Tongue (tissue), 3 donors: ENCODE measurements at places on chromosomes 1 and 21. TPM values are rescaled to one million over a fixed set of nuclear protein-coding genes. Genes with fewer than 3 reads are reported as not detected.

- DNase-seq, result no peak
Measured at GRCh38 chr1:2528966-2529783, 888 bp downstream of the HES5 start.

DNA sequence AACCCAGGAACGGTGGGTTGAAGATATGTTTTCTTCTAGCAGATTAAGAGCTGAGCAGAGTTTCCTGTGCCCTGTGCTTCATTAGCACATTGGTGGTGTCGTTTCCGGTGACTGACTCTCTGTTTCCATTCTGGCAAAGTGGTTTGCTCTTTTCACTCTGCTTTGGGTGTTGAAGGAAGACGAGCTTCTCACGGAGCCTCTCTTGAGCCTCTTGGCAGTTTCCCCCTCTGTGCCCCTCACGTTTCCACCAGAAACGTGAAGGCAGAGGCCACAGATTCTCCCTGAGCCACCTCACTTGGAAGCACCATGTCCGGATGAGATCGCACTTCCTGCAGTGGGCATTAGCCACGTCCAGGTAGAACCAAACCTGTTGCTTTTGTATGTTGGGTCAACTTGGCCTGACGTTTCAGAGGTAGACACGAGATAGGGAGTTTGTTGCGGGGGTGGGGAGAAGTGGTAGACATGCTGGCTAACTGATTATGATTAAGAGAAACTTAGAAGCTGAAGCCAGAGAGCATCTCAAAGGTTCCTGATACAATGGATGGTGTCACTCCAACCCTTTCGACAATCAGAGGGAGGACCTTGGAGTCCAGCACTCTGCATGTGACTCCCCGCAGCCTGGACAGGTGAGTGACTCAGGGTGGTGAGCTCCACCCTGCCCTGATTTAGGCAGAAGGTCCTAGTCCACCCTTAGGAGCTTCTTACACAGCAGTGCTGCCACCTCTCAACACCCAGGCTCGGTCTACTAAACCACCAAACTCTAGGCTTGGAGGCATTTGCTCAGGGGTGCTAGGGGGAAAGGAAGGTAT, at the start of gene LAX1:
Gene LAX1, plus strand, starts transcription at position 155 of the 809 bp plus-strand sequence. Its CDS starts 383 bp downstream, at position 538.
- no peak for DNase-seq

- DNase-seq, result no peak
Measured at GRCh38 chr1:113369040-113369439, 21.3 kb upstream of the MAGI3 start.

- peak; percentile 92 for DNase-seq
Measured at GRCh38 chr1:119372503-119373086, 4.0 kb downstream of the HAO2 start.

DNA sequence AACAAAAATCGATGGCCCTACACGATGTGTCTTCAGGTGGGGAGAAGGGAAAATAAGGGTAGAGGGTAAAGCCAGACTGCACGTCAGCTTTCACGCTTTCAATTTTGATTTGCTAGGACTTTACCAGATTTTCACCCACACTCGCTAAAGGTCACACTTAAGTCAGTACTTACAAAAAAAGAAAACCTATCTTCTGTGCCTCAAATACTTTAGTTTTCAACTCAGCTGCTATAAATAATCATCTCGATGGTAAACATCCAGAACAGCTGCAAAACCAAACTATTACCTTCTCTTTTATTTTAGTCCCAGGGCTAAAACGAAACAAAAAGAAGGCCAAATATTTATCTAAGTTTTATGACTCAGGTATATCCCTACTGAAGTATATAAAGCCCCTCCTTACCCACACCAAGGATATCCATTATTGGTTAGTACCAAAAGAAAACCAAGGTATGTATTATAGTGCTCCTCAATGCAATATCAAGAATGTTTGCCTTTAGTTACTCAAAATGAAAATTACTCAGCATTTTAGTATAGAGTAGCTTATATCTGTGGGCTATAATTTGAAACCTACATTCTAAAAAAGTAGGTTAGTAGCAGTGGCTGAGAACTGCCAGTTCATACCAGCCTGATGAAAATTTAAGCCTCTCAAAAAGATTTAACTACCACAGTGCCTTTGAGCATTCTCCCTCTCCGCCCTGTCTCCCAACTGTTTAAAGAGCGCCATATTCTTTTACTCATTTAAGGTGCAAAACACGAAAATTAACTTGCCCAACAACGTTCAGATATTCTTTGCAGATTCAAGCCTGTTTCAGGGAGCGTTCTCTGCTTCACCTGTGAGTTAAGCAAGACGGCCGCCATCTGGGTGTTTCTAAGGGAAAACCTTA, 1.5 kb downstream of the CSDE1 start:
- DNase-seq, result peak; percentile 16

- peak; percentile 31 for DNase-seq
Measured at GRCh38 chr1:161071886-161072371, 2.2 kb upstream of the ARHGAP30 start.

DNA sequence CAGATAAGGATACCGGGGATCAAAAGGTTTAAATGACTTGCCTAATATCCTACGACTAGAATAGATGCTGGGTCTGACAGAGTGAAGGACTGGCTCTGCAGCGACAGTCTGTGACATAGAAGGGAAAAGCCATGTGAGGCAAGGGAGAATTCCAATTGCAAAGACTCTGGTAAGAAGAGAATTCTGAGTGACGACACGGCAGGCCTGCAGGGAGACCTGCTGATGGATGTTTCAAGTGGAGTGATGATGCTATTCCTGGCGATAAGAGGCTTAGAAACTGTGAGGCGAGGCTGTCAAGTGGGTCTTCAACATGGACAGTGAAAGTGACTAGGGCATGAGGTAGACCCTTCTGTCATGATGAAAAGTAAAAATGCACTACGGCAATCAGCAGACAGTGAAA, 176.6 kb upstream of the PBX1 start:
- peak; percentile 38 for DNase-seq

The CLDN8 gene
- total RNA-seq, result 4.0 TPM

The ZNF362 gene
- total RNA-seq, result 11.4 TPM

The ABCA4 gene
- total RNA-seq, result 2.2 TPM

DNA sequence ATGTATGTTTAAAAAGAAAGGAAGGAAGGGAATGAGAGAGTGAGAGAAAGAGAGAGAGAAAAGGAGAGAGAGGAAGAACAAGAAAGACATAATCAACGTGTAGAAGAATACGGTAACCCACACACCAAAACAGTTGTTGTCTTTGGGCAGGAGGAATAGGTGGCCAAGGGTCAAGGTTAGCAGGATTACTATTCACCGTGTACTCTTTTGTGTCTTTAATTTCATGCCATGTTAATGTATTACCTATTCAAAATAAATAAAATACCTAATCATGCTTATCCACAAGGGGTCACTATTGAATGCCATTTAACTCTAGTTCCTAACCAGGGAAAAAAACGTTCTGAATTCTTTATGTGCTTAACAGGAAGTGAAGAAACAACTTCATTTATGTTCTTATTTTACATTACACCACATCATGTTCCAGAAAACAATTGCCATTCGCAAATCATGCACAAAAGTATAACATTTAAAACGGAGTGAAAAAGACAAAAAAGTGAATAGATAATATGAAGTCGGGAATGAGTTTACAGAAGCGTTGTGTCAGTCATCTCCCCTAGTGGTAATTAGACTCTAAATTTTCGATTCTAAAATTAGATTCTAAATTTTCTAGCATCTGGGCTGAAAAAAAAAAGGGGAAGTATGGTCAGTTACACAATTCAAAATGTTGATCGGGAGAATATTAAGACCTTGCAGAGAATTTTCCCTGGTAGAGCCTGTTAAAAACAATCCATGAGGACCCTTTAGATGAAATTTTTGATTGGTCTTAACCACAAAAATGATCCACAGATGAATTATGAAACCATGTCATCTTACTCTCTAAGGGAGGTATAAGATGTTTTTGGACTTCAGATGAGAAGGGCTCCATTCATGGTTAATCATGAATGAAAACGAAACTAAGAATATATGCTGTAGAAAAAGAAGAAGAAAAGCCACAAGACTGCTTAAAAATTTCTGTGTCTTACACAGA, 700 bp upstream of the KMO start:
- DNase-seq, result peak; percentile 77

DNA sequence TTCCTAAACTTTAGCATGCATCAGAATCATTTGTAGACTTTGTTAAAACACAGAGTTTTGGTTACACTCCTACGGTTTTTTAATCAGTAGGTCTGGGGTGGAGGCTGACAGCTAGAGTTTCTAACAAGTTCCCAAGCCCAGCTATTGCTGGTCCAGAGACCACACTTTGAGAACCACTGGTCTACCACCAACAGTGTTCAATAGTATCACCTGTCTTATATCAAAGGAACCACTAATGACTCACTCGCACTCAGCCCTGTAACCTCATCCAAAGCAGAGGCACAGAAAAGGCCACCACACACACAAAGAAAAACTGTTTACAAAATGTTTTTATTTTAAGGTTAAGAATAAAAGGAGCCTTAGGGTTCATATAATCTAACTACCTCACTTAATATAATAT, 68.7 kb downstream of the HIVEP3 start:
- DNase-seq, result no peak

The APP gene
- total RNA-seq, result 334 TPM

GRCh38 chr1:212584092-212584886, 24.3 kb upstream of the ATF3 start:
- no peak for DNase-seq

The MYOC gene
- 0.92 TPM for total RNA-seq

DNA sequence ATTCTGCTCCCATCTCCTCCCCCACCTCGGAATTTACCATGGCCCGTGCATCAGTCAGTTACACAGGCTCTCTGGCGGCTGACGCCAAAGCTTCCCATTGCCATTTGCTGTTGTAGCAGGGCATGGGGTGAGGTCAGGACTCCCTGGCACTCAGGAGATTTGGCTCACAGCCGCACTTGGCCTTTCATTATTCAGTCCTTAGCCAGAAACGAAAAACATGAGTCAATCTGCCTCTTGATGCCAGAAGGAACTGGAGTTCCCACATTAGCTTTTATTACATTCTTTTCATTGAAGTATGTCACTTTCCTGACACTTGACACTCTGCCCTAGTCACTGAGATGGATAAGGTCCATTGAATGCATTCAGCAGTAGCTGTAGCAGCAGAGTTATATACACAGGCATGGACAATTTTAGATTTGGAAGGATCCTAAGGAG, 260.6 kb downstream of the CACNA1E start:
- peak; percentile 53 for DNase-seq

The EVA1C gene
- 8.8 TPM for total RNA-seq

- peak; percentile 93 for DNase-seq
Measured at GRCh38 chr1:160070243-160071163, 543 bp upstream of the KCNJ10 start.

DNA sequence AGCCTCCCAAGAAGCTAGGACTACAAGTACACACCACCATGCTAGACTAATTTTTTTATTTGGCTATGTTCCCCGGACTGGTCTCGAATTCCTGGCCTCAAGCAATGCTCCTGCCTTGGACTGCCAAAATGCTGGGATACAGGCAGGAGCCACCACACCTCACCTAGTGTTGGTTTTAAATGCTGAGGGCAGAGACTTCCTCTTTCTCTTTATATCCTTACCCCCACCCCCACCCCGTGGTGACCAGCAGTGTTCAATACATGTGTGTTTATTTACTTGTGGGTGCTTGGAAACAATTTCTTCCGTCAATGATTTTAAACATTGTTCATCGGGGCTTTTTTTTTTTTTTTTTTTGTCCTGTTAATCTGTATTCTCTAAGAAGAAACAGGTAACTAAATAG, 158.9 kb downstream of the ZBTB18 start:
- no peak for DNase-seq

- peak; percentile 38 for DNase-seq
Measured at GRCh38 chr1:215345766-215346165, 221.3 kb upstream of the KCTD3 start.

The PDZK1 gene
- total RNA-seq, result not detected

DNA sequence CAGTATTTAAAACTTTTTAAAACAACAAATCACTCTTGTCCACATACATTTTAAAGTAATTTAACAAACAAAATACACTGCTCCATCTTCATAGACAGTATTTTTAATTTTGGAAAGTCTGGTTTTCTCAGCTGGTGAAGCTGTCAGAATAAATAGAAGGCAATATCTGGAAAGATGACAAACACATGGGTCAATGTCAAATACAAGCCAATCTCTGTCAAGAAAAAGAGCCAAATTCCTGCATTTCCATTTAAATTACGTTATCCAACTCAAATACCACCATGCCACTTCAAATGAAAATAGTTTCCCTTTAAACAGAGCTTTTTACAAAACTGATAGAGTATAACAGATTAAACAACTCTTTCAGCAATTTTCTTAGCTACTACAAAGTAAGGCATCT, 176.5 kb downstream of the RERE start:
- DNase-seq, result no peak

GRCh38 chr1:19644395-19644680, 227 bp downstream of the NBL1 start:
- DNase-seq, result no peak

- DNase-seq, result no peak
Measured at GRCh38 chr1:110675060-110675791, 486 bp upstream of the KCNA3 start.

- peak; percentile 18 for DNase-seq
Measured at GRCh38 chr1:28163496-28164161, 12.9 kb downstream of the PTAFR start.

- DNase-seq, result no peak
Measured at GRCh38 chr1:150780510-150780909, 14.9 kb upstream of the CTSS start.

The C1orf87 gene
- total RNA-seq, result 0.51 TPM

The SASS6 gene
- 3.9 TPM for total RNA-seq

- DNase-seq, result peak; percentile 4
Measured at GRCh38 chr1:105872817-105873216, 1183.7 kb upstream of the PRMT6 start.

- DNase-seq, result no peak
Measured at GRCh38 chr1:116408803-116409720, 36.0 kb downstream of the ATP1A1 start.

The CASQ1 gene
- 831 TPM for total RNA-seq

GRCh38 chr1:153616144-153616916, at the start of gene S100A14:
Gene S100A14 (minus strand): TSS chr1:153616325. CDS start chr1:153615858, 467 bp downstream.
- DNase-seq, result peak; percentile 53

- DNase-seq, result no peak
Measured at GRCh38 chr21:33113131-33113530, 43.2 kb downstream of the OLIG1 start.

DNA sequence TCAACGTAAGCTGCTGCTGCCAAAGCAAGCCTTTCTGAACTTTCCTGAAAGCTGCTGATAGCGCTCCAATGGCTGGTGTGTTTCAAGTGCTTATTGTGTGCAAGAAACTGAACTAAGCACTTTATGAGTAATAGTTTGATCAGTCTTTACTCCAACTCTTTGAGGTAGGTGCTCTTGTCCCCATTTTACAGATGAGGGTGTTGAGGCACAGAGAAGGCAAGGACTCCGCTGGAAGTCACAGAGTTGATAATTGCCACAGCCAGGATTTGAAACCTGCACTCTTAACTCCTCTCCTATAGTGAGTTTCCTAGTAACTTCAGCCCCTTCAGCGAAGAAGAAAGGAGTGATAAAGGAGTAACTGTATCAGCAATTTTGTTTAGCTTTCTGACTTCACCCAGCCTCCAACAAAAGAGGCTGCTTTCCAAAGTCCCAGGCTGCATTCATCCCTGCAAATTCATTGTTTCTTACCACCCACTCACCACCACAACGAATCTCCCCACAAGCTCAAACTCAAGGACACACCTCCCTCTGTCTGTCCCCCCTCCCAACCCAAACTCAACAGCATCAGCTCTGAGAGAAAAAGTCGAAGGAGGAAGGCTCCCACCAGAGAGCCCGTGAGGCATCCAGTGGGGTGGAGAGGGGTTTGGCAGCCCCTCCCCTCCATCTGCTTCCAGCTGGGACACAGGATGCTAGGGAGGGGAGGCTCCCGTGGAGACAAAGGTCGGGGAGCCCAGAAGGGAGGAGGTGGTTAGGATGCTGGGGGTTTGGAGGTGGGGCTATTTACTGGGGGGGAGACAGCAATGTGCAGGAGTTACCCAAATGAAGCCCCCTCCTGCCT, 139.6 kb downstream of the NAV1 start:
- peak; percentile 54 for DNase-seq

GRCh38 chr1:56289260-56289659, 290.1 kb downstream of the PLPP3 start:
- DNase-seq, result no peak

The PLA2G4A gene
- total RNA-seq, result 8.4 TPM
